ENCODE measurements at places on chromosomes 2 and 18.

- no peak for DNase-seq
Observed at GRCh38 chr18:21463718-21464117, 136.8 kb downstream of the ESCO1 start.

- no peak for DNase-seq
Observed at GRCh38 chr2:69961496-69961895, at the start of gene ASPRV1. ASPRV1 (minus strand) TSS chr2:69961631; CDS start chr2:69961436, 195 bp downstream.

- DNase-seq, result no peak
Observed at GRCh38 chr2:21014364-21015280, 29.3 kb downstream of the APOB start.

DNA sequence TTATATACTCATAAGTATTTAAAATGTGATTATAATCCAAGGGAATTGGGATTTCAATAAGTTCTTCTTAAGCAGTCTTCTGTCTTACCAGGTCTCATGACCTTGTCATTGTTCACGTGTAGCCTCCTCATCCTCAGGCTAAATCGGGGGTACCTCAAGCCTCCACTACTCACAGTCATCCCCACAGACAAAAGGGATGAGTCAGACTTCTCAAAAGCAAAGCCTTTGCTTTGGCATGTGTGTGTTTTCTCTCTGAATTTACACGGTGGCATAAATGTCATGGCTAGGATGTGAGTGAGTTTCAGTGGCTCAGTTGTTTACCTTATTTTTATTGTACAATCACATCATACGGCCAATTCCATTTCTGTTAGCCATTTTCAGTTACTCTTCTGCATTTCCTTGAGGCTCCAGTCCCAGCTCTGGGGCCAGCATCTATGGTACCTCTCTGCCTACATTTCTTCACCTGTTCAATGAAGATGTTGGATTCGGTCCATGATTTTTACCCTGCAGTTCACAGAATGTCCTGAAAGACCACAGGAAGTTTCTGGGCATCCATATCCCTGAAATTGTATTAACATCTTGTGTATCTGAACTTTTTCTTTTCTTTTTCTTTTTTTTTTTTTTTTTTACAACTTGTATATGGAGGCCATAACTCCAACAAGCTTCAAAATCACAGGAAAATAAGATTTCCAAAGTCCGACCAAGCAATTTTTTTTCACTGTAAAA is 195.3 kb downstream of the FHOD3 start:
- no peak for DNase-seq

- DNase-seq, result no peak
Observed at GRCh38 chr2:34241905-34242762, 643.0 kb upstream of the FAM98A start.

GRCh38 chr2:8229546-8229986 is 452.3 kb upstream of the ID2 start:
- peak; percentile 55 for DNase-seq

GRCh38 chr18:2192562-2192961 is 378.7 kb downstream of the METTL4 start:
- no peak for DNase-seq

DNA sequence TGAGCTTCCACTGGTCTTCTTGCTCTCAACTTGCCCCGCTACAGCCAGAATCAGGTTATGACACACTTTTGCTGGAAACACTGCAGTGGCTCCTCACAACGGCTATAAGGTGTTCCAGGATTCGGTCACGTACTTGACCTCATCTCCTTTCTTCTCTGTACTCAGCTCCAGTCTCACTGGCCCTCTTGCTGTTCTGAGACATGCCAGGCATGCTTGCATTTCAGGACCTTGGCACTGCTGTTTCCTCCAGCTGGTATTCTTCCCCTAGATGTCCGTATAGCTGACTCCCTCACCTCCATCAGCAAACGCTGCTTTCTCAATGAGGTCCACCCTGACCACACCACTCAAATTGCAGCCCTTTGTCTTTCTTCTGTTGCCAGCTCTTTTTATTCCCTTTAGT is 31.9 kb upstream of the C1GALT1C1L start:
- no peak for DNase-seq

- no peak for DNase-seq
Observed at GRCh38 chr2:5694306-5694705, 2.1 kb downstream of the SOX11 start.

GRCh38 chr2:85974390-85974789 is 85.6 kb upstream of the ST3GAL5 start:
- no peak for DNase-seq

DNA sequence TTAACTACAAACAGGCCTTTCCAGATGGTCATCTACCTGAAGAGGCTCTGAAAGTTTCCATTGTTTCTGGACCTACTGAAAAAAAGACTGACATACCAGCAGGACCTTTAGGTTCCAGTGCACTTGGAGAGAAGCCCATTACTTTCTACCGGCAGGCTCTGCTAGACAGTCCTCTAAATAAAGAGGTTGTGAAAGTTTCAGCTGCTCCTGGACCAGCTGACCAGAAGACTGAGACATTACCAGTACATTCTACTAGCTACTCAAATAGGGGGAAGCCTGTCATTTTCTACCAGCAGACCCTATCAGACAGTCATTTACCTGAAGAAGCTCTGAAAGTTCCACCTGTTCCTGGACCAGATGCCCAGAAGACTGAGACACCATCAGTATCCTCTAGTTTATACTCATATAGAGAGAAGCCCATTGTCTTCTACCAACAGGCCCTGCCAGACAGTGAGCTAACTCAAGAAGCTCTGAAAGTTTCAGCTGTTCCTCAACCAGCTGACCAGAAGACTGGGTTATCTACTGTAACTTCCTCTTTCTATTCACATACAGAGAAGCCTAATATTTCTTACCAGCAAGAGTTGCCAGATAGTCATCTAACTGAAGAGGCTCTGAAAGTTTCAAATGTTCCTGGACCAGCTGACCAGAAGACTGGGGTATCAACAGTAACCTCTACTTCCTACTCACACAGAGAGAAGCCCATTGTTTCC is 65.8 kb downstream of the ALMS1 start:
- no peak for DNase-seq

DNA sequence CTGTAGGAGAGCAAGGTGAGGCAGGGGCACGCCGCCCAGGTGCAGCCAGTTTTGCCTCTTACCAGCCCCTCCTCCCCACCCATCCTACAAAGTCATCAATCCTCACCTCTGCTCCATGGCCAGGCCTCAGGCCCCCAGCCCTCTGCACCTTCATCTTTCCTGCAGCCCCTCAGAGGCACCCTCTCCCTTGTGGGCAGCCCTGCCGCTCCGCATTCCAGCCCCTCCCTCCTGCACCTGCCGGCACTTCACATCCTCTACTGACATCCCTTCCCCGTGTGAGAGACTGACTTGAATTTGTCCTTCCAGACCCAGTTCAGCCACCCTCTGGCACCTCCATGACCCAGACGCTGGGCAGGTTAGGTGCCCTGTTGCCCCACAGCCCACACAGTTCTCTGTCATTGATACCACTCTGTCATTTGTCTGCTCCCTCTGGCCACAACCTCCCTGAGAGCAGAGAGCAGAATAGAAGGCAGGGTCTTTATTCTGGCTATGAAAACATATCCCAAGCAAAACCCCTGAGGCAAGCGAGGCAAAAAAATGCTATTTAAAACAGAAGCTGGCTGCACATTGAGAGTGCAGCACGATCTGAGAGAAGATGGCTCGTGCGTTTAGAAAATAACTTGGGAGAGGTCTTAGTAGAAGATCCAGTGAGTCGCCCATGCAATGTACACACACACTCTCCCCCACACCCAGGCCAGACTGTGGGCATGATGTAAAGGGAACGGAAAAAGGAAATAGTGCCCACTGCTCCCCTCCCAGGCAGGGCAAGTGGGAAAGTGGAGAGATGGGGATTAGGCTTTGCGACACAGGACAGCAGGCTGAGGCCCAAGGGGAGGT is 25.9 kb downstream of the SDC1 start:
- no peak for DNase-seq

DNA sequence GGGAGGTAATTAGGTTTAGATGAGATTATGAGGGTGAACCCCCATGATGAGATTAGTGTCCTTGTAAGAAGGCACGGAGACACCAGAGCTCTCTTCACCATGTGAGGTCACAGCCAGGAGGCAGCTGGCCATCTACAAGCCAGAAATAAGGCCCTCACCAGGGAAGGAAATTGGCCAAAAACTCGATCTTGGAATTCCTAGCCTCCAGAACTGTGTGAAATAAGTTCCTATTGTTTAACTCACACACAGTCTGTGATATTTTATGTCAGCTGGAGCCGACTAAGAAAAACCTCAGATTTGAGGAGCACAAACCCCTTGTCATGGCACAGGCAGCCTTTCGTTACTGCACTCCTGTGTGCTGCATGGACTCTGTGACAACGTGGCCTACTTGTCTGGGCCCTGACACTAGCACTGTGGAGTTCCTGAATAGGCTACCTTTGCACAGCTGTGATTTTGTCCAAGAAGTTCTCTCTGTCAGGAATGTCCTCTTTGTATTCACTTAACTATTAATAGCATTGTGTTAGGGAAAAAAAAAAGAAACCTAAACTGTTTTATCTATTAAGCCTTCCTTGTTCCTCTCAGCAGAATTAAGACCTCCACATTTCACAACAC is 319.8 kb downstream of the TDRD15 start:
- DNase-seq, result no peak

DNA sequence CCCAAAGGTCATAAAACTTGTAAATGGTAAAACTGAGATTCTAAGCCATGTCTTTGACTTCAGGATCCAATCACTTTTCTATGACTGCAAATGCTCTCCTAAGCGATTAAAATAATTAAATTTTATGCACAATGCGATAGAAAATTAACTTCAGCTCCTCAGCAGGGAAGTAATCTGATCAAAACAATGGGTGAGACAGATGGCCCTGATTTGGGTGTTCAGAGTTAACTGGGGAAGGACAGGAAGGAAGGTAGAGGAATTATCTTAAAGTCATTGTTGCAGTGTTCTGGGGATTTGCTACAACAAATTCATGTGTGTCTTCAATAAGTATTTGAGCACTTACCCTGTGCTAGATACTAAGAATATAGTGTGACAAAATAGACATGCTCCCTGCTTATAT is 446.0 kb upstream of the MEX3C start:
- no peak for DNase-seq

- DNase-seq, result no peak
Observed at GRCh38 chr2:10763461-10763800, 42.0 kb downstream of the ATP6V1C2 start.

DNA sequence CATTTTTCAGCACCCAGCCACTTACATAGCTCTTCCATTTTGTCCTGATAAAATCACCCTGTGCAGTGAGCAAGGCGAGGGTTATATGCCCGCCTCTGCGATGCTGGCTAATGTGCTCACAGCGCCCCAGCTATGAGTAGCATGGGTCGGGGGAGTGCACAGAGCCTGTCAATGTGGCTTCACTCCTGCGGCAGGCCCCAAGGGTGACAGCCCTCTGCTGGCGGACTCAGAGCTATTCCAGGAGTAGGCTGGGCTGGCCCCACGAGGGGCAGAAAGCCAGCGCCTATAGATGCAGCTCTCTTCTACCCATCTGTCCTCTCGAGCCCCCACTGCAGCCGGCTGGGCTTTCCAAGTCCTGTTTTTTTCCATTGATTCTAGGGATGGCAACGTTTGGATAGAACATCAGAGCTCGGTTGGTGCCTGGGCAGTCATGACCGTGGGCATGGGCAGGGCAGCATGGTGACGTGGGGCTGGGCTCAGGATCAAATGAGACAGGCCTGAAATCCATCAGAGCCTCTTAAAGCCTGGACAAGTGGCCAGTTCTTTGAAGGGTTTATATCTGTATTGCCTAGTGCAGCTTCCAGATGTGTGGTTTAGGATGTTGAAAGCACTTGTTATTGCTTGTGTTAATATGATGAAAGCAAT is 134.7 kb downstream of the MCFD2 start:
- DNase-seq, result no peak

DNA sequence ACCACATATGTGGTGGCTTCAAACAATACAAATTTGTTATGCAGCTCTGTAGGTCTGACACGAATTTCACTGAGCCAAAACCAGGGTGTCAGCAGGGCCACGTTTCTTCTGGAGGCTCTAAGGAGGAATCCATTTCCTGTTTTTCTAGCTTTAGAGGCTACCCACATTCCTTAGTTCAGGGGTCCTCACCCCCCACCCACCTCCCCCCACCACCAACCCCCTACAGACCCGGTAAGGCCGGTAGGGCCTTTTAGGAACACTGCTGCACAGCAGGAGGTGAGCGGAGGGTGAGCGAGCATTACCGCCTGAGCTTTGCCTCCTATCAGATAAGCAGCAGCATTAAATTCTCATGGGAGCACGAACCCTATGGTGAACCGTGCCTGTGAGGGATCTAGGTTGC is 10.6 kb upstream of the SLC39A10 start:
- no peak for DNase-seq

- DNase-seq, result no peak
Observed at GRCh38 chr2:124034265-124034664, 9.2 kb downstream of the CNTNAP5 start.

DNA sequence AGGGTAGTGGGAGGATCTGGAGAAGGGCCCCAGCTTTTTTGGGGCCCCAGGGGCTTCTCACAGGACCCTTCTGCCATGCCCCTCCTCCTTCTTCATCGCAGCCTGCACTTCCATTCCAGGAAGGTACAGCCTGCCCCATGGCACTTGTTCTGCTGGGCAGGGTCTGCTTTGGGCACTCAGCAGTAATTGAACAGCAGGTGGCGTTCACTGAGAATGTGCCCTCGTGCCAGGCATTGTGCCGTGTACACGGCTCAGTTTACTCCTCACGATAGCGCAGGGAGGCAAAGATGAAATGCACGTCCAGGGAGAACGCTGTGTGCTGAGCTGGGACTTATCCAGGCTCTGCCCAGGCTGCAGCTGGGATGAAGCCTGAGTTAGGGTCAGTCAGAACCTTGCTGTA is 54.8 kb upstream of the ASB18 start:
- no peak for DNase-seq

GRCh38 chr2:148674063-148675020 is 29.8 kb downstream of the EPC2 start:
- DNase-seq, result peak; percentile 18

DNA sequence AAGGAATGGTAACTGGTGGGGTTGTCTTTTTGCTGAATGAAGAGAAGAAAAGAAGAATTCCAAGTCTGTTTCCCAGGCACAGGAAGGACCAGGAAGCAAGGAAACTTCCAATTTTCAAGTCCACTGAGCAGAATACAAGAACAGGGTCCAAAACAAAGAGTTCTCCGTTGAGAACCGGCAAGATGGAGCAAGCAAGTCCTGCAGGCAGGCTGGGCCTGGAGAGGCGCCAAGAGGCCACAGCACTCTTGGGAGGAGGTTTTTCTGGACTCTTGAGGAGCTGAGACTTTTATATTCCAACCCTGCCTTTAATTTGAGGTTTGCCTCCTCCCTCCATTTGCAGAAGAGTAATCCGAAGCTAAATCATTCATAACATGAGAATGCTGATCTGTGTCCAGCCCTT is 224.5 kb downstream of the IKZF2 start:
- no peak for DNase-seq

DNA sequence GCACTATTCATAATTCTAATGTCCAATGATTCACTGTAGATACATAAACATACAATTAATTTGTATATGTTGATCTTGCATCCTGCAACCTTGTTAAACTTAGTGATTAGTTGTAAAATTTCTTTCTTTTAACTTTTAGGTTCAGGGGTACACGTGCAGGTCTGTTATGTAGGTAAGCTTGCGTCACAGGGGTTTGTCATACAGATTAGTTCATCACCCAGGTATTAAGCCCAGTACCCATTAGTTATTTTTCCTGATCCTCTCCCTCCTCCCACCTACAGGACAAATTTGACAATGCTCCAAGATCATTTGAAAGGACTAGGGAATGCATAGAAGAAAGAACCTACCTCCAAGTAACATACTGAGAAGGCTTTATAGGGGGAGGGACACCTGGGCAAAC is 290.1 kb downstream of the SRBD1 start:
- no peak for DNase-seq
